Cardiac septum (tissue), 1 donor: ENCODE measurements at places on chromosomes 5 and 9.

DNA sequence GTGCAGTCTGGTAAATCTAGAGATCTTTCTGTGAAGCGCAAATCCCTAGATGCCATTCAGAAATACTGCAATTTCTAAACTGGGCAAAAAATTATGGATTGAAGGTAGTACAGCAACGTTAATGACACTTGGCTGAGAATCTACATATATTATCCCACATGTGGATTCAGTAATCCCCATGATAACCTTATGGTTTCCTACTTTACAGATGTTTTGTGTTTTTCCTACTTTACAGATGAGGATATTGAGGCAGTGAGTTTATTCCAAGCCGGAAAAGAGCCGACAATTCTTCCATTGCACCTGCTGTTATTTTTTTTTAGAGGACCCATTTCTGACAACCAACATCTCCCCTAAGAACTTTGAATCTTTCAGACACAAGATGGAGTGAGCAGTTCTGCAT lies 796.5 kb downstream of the CDH12 start:
- DNase-seq, result no peak

DNA sequence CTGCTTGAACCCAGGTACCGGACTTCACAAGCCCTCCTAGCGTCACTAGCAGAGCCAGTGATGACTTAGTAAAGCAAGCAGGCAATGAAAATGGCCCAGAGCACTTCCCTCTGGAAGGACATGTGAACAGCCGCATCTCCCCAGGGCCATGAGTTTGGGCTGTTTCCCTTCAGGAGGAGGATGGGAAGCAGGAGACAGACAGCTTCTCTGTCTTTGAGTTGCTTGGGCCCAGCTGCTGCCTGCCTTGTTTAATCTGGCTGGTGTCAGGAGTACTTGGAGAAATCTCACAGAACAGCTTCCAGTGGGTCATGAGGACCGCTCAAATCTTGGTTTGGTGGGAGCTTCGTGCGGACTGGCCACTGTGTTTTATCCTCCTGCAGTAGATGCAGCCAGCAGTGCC lies 25.4 kb upstream of the WWC1 start:
- no peak for DNase-seq

DNA sequence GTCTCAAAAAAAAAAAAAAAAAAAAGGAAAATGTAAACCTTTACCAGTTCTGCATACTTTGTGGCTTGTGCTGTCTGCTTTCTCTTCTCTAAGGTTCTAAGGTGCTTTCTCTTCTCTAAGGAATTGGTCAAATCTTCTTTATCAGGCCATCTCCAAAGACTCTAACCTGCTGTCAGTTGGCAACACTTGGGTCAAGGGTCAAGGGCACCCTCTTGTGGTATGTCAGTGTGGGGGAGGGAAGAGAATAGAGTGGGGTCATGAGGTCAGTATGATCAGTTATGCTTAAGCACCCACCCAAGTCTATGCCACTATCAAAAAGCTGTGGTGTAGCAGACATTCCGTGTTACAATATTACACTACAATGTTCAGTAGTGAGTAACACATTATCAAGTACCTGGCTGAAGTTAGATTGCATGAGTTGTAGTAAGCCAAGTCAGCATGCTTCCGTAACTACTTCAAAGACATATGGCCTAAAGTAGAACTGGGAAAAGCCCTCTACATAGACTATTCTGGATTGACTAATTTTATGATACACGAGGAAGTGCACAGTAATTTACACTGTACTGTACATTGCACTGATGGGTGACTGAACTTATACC lies 25.0 kb upstream of the CCL28 start:
- no peak for DNase-seq

GRCh38 chr9:112198646-112199045 lies 23.5 kb upstream of the SUSD1 start:
- no peak for DNase-seq

GRCh38 chr9:33408087-33408486 lies 5.7 kb upstream of the AQP7 start:
- no peak for DNase-seq

DNA sequence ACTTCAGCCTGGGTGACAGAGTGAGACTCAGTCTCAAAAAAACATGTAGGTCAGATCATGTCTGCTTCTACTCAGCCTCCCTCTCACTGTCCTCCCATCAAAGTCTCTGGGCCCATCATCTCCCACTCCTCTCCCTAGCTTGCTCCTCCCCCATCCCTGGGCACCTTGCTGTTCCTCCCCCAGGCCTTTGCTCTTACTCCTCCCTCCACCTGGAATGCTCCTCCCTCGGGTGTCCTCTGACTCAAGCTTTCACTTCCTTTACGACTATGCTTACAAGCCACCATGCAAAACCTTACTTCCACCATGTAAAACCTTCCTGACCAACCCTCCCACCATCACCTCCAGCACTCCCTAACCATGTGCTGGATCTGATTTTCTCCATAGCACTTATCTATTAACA lies 51.5 kb downstream of the MTMR12 start:
- no peak for DNase-seq

- no peak for DNase-seq
These were observed 80.8 kb downstream of the HRH2 start for GRCh38 chr5:175738602-175739133.

GRCh38 chr5:58122157-58122556 lies 337.7 kb downstream of the PLK2 start:
- no peak for DNase-seq
